WTC11 (cell line): ENCODE measurements at places on chromosomes 11 and 22. TPM values are rescaled to one million over a fixed set of nuclear protein-coding genes. Genes with fewer than 3 reads are reported as not detected.

SLC1A2 gene
- 0.46 to 1.2 TPM (median 0.50 TPM) in 3 replicates for total RNA-seq

MN1 gene
- 16.3 to 21.3 TPM (median 16.7 TPM) in 3 replicates for total RNA-seq

OR51B5 gene
- 0.26 to 0.37 TPM in 2 of 3 replicates, not detected in the other for total RNA-seq

- no peak for DNase-seq
- no peak overlapping the region for H3K4me3 ChIP-seq
- H3K27me3 ChIP-seq, result no peaks in the 10 kb centered on the region
- H3K36me3 ChIP-seq, result no peaks in the 10 kb centered on the region; the same call in 1 of the 2 replicates
- no peak overlapping the region for H3K27ac ChIP-seq
These were observed 10.5 kb upstream of the MMP13 start for GRCh38 chr11:102966011-102966410.

GRCh38 chr11:61009392-61010275, 38.2 kb downstream of the CD6 start:
- H3K27me3 ChIP-seq, result peaks cover 97% of the 10 kb centered on the region
- no peaks in the 10 kb centered on the region for H3K36me3 ChIP-seq

GRCh38 chr22:22060200-22061084, 77.9 kb upstream of the TOP3B start:
- peaks cover 9% of the 10 kb centered on the region for H3K4me1 ChIP-seq
- H3K27me3 ChIP-seq, result peaks cover 100% of the 10 kb centered on the region
- H3K27ac ChIP-seq, result no peak overlapping the region
- no peak overlapping the region for H3K4me3 ChIP-seq
- H3K36me3 ChIP-seq, result no peaks in the 10 kb centered on the region

DNA sequence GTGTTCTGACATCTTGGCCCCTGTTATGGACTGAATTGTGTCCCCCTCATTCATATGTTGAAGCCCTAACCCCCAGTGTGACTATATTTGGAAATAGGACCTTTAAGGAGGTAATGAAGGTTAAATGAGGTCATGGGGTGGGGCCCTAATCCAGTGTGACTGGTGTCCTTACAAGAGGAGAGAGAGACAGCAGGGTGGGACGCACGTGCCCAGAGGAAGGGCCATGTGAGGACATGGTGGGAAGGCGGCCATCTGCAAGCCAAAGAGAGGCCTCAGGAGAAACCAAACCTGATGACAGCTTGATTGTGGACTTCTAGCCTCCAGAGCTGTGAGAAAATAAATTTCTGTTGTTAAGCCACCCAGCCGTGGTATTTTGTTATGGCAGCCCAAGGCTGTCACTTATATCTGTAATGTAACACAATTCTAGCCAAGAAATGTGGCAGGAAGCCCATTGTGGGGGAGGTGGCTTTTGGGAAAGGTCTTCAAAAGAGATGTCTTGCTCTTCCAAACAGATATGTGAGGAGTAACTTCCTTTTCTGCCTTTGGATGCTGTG, 23.7 kb downstream of the SLC22A6 start:
- no peak overlapping the region for H3K4me3 ChIP-seq
- H3K4me1 ChIP-seq, result peaks cover 8% of the 10 kb centered on the region
- DNase-seq, result no peak
- no peak overlapping the region for H3K27ac ChIP-seq

DNA sequence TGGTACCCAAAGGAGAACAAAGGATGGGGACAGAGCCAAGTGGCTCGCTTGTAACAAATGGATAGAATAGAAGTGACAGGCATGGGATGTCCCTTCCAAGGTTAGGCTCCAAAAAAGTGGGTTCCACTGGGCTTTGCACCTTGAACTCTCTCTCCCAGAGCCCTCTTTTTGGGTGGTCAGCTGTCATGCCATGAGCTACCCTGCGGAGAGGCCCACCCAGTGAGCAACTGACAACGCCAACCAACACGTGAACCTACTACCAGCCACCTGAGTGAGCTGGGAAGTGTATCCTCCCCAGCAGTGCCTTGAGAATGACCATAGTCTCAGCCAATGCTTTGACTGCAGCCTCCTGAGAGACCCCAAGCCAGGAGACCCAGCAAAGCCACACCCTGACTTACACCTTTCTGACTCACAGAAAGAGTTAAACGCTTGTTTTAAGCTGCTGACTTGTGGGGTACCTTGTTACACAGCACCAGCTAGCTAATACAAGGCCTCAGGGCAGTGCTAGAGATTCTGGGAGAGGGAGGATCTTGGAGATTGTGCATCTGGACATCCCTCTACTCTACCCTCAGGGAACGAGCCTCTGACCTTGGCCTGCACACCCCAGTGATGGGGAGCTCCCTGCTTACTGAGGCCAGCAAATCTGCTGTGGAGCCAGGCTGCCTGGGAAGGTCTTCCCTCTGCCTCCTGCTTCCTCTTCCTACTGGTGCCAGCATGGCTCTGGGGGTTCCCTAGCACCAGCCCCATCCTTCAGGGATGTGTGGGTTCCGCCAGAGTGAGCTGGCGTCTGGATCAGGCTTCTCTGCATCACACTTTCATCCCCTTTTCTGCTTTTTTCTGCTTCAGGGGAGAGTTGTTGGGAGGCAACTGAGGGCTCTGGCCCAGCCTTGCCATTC, 29.1 kb upstream of the RFPL3 start:
- no peak overlapping the region for H3K4me3 ChIP-seq
- no peak for DNase-seq
- H3K27ac ChIP-seq, result no peak overlapping the region
- peaks cover 11% of the 10 kb centered on the region for H3K36me3 ChIP-seq
- peaks cover 26% of the 10 kb centered on the region for H3K4me1 ChIP-seq
- no peaks in the 10 kb centered on the region; the same call in 1 of the 2 replicates for H3K27me3 ChIP-seq

DNA sequence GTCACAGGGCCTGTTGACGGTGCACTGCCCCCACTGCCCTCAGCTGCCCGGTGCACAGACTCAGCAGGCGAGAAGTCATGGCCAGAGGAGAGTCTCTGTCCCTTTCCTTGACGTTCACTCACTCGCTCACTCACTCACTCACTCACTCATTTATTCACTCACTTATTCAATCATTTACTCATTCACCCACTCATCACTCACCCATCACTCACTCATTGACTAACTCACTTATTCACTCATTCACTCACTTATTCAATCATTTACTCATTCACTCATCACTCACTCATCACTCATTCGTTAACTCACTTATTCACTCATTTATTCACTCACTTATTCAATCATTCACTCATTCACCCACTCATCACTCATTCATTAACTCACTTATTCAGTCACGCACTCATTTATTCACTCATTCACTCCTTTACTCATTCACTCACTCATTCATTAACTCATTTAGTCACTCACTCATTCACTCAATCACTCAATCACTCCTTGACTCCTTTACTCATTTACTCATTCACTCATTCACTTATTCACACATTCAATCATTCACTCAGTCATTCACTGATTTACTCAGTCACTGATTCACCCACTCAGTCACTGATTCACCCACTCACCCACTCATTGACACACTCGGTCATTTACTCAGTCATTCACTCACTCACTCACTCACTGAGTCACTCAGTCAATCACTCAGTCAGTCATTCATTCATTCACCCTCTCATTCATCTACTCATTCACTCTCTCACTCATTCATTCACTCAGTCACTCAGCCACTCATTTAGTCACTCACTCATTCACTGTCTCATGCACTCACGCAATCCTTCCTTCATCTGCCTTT, 1193.5 kb downstream of the BRD1 start:
- no peak for DNase-seq
- H3K36me3 ChIP-seq, result no peaks in the 10 kb centered on the region
- H3K4me1 ChIP-seq, result peaks cover 4% of the 10 kb centered on the region
- no peak overlapping the region for H3K4me3 ChIP-seq

- H3K27ac ChIP-seq, result peak overlapping the region; percentile 75
- H3K4me1 ChIP-seq, result peaks cover 23% of the 10 kb centered on the region
- peak; percentile 81 for DNase-seq
- H3K36me3 ChIP-seq, result no peaks in the 10 kb centered on the region
- no peak overlapping the region for H3K4me3 ChIP-seq
- H3K27me3 ChIP-seq, result no peaks in the 10 kb centered on the region
These were observed 72.0 kb downstream of the SYN3 start for GRCh38 chr22:32985899-32986765.

SMIM35 gene
- not detected in 3 replicates for total RNA-seq

METTL15 gene
- total RNA-seq, result 13.2 to 16.3 TPM (median 15.8 TPM) in 3 replicates

DNA sequence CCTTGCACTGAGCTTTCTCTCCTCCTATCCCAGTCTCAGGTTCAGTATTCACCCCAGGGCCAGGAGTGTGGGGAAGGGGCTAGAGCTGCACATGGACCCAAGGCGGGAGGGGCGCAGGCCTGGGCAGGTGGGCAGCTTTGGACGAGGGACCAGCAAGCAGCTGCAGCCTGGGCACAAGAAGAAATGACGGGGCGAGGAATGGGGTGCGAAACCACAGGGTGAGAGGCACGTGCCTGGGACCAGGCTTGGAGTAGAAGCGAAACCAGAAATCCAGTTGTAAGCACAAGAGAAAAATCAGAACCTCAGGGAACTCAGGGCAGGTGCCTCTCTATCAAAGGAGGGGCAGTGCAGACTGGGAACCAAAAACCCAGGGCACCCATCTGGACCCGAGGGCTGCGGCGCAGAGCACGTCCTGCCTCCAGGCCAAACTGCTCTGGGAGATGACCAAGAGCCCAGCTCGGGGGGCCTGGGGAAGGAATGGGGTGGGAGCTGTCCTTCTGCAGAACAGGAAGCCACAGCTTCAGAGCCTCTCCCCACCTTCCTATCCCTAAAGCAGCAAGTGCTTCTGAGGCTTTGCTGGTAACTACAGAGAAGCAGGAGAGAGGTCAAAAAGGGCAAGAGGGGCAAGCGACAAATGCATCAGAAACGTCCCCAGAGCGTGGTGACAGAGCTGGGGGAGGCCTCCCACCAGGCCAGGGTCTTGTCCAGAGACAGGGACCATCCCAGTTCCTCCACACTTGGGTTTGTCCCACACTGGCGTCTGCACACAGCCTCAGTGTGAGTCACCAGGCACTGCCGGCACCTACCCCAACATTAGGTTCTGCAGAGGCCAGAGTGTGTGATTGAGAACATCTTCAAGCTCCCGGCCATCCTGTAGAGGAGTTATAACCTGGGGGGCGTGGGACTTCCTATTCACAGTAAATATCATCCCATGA, 18.3 kb upstream of the TMPRSS4 start:
- H3K4me3 ChIP-seq, result no peak overlapping the region
- H3K4me1 ChIP-seq, result peaks cover 4% of the 10 kb centered on the region
- H3K27ac ChIP-seq, result no peak overlapping the region
- H3K27me3 ChIP-seq, result no peaks in the 10 kb centered on the region; the same call in 1 of the 2 replicates
- no peak for DNase-seq

- H3K4me3 ChIP-seq, result no peak overlapping the region
- DNase-seq, result no peak
- no peak overlapping the region for H3K27ac ChIP-seq
These were observed 983 bp downstream of the EHF start for GRCh38 chr11:34621876-34622275.

DNA sequence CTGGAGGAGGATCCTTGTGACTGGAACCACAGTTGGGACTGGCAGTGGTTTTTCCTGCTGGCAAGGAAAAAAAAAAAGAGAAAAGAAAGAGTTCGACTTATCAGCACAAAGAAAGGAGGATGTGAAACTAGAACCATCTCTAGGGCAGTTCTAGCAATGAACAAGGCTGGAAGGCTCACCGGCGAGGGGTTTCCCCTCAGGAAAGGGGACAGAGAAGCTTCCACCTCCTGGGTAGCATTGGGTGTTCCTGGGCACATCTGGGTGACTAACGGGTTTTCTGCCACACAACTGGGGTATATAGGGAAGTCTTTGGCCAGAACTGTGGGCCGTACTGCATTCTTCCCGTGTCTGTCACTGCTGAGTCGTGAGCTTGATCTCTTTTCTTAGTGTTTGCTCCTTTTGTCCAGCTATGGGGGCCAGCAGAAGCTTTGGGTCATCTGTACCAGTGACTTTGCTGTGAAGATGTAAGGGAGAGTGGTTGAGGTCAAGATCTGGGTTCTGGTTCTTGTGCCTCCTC, 109.4 kb upstream of the OR4B1 start:
- DNase-seq, result no peak
- no peaks in the 10 kb centered on the region for H3K27me3 ChIP-seq
- no peak overlapping the region for H3K27ac ChIP-seq
- H3K36me3 ChIP-seq, result no peaks in the 10 kb centered on the region
- H3K4me3 ChIP-seq, result no peak overlapping the region

DNA sequence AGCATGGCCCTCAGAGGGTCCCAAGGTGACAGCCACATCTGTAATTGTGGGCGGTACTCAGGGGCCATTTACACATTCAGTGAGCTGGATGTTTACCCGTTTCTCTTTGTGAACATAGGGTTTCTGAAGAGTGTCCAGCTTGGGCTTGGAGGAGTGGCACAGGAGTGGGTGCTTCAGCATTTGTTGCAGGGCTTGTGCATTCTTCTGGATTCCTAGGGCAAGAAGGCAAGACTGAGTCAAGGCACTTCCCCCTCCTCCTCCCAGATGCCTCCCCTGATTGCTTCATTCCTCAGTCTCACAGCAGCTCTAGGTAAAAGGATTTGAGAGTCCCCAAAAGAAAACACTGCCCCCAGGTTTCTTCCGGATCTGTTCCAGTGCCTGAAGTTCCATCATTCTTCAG, 95.4 kb downstream of the RNF169 start:
- no peak for DNase-seq
- H3K4me3 ChIP-seq, result no peak overlapping the region
- peaks cover 15% of the 10 kb centered on the region for H3K4me1 ChIP-seq
- no peaks in the 10 kb centered on the region for H3K27me3 ChIP-seq

DEFB131B gene
- total RNA-seq, result not detected in 3 replicates

TTLL1 gene
- total RNA-seq, result 5.5 to 9.6 TPM (median 8.4 TPM) in 3 replicates

GRCh38 chr22:23064381-23065068, 5.8 kb upstream of the GNAZ start:
- H3K4me1 ChIP-seq, result no peaks in the 10 kb centered on the region; the same call in 1 of the 2 replicates
- no peak overlapping the region for H3K27ac ChIP-seq
- H3K27me3 ChIP-seq, result peaks cover 21% of the 10 kb centered on the region
- peak; percentile 5 for DNase-seq

DNA sequence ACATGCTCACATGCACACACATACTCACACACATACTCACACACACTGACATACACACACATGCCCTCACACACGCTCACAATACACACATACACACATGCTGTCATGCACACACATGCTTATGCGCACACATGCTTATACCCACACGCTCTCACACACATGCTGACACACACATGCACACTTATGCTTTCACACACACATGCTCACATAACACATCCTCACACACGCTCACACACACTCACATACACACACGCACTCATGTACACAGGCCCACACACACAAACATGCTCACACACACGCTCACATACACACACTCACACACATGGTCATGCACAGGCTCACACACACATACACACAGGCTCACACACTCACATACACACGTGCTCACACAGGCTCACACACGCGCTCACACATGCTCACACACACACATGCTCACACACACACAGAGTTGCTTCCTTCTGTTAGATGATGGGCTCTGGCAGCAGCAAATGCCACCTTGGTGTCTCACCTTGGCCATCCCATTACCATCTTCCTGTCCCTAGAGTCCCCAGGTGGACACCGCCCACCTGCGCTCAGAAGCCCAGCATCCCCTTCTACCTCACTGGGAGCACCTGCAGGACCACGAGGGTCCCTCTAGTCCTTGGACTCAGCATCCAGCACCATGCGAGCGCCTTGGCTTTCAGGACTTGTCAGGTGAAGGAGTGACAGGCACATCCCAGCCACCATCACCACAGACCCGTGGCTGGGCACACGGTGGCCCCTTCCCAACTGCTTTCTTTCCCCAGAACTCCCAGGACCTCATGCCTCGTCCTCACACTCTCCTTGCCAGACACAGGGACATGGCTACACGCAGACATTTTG, 44.9 kb upstream of the CCND1 start:
- no peaks in the 10 kb centered on the region for H3K4me1 ChIP-seq
- no peak for DNase-seq
- no peak overlapping the region for H3K27ac ChIP-seq
- H3K27me3 ChIP-seq, result no peaks in the 10 kb centered on the region; the same call in 1 of the 2 replicates
- H3K4me3 ChIP-seq, result no peak overlapping the region

GRCh38 chr11:67310246-67311050, 7.1 kb downstream of the SSH3 start:
- DNase-seq, result no peak
- H3K27me3 ChIP-seq, result peaks cover 9% of the 10 kb centered on the region
- H3K4me1 ChIP-seq, result no peaks in the 10 kb centered on the region
- H3K4me3 ChIP-seq, result no peak overlapping the region
- H3K27ac ChIP-seq, result no peak overlapping the region
- H3K36me3 ChIP-seq, result peaks cover 2% of the 10 kb centered on the region; the same call in 1 of the 2 replicates
